Cerebellar cortex (tissue), 1 donor: ENCODE measurements at places on chromosomes 3 and 15.
A peak's percentile ranks its signal among the peaks of the same experiment; 100 is the strongest.

- DNase-seq, result no peak
These were observed 117.8 kb upstream of the PRICKLE2 start for GRCh38 chr3:64342940-64343688.

DNA sequence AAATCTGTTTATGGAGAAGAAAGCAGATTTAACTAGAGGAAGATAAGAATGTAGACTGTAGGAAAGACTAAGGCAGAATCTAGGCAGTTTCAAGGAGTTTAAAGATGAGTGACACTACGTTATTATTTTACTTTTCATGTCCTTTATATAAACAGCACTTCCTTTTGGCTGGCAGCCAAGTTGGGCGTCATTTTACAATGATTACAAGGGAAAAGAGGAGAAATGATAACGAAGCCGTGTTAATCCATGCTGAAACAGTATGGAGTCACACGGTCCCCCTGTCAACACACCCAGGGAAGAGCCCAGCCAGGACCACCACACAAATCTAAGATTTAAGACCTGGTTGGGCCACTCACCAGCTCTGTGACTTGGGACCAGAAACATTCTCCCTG is 83.7 kb upstream of the NEO1 start:
- no peak for DNase-seq

DNA sequence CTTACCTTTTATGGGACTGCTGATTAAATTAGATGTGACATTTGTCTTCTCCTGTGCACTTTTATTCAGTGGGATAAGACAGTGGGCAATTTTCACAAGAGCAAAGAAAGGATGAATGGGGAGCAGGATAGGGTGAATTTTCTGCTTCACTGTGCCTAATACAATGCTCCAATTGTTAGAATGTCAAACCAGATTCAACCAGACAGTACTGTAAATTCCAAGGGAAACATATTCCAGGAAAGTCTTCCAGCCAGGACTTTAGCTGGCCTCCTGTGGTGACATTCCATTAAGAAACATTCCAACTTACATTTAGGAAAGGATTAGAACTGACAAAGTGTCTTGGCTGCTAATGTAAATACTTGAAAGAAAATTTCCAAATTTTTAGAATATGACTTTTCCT is 100.1 kb upstream of the PROK2 start:
- no peak for DNase-seq

DNA sequence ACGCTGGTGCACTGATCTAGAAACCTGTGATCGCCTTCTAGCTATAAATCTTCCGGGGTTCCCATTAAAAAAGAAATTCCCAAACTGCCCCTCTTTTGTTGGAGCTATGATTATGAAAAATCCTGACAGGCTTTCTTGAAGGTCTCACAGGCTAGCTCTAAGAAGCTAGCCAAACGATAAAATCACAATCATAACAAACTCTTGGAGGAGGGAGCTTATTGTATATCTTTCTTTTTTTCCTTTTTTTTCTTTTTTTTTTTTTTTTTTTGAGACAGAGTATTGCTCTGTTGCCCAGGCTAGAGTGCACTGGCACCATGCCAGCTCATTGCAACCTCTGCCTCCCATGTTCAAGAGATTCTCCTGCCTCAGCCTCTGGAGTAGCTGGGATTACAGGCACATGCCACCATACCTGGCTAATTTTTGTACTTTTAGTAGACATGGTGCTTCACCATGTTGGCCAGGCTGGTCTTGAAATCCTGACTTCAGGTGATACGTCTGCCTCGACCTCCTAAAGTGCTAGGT is 72.0 kb downstream of the MYO1E start:
- DNase-seq, result no peak

DNA sequence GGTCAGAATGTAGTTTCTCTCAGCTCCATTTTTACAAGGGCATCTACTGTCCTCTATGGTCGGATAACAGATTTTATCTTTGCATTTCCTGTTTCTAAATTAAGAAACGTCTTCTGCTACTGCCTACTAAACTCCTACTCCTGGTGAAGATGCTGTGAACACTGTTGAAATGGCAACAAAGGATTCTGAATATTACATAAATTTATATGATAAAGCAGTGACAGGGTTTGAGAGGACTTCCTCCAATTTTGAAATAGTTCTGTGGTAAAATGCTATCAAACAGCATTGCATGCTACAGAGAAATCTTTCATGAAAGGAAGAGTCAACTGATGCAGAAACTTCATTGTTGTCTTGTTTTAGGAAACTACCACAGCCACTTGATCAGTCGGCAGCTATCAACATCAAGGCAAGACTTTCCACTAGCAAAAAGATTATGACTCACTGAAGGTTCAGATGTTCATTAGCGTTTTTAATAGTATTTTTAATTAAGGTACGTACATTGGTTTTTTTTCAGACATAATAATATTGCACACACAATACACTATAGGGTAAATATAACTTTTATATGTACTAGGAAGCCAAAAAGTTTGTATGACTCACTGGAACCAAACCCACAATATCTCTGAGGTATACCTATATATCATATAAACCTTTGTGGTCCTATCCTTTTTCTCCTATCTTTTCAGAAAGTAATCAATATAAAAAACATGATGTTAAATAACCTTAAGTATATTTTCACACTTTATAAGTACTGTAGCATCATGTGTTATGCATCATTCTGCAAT is 156.1 kb downstream of the STAG1 start:
- no peak for DNase-seq

GRCh38 chr3:146650691-146651442 is 45.7 kb upstream of the PLSCR5 start:
- no peak for DNase-seq

DNA sequence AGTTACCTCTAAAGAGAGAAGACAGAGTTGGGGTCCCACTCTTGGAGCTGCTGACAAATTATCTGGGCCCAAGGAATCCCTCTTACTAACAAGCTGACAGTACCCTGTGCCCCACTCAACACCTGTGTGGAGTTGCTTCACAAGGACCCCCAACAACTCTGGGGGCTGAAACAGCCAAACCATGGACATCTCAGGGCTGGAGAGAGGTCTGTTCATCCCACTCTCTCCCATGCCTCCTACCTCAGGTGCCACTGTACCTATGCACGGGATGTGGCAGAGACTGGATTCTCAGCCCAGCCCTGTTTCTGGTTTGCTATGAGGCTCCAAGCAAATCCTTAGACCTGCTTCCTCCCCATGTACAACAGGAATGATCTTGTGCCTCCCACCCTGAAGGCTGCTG is 101.7 kb downstream of the ETFA start:
- no peak for DNase-seq

- no peak for DNase-seq
These were observed at the start of gene RYR3 for GRCh38 chr15:33310481-33311311. TSS of gene RYR3 (plus strand) at chr15:33310967. CDS start at chr15:33311046, 79 bp downstream.

DNA sequence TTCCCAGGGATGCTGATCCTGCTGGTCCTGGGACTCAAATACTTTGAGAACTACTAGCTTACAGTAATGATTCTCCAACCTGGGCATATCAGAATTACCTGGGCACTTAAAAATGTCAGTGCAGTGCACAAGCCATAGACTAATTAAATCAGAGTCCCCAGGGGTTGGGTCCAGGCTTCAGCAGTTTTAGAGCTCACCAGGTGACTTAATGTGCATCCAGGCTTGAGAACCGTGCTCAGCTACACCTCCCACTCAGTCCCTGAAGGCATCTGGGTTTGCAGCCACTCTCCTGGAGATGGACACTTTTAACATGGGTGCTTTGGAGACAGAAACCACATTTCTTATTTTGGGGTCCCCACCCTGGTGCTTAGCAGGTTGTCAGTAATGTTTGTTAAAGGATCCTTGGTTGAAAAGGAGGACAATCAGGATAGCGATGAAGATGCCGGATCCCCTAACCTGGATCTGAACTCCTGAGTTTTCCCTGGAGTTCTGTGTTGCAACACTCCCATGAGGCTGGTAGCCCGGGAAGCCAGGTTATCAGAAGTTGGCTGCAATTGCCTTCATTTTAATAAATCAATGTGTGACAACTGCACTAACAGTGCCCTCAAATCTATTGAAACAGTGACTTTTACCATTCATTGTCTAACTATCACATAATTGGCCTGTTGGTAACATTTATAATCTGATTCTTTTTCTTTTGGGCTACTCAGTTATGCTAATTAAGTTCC is 48.1 kb downstream of the BFSP2 start:
- DNase-seq, result no peak

- no peak for DNase-seq
These were observed 223.2 kb upstream of the SOX2 start for GRCh38 chr3:181488536-181488935.

GRCh38 chr3:42023380-42023779 is 61.5 kb upstream of the ULK4 start:
- DNase-seq, result no peak

DNA sequence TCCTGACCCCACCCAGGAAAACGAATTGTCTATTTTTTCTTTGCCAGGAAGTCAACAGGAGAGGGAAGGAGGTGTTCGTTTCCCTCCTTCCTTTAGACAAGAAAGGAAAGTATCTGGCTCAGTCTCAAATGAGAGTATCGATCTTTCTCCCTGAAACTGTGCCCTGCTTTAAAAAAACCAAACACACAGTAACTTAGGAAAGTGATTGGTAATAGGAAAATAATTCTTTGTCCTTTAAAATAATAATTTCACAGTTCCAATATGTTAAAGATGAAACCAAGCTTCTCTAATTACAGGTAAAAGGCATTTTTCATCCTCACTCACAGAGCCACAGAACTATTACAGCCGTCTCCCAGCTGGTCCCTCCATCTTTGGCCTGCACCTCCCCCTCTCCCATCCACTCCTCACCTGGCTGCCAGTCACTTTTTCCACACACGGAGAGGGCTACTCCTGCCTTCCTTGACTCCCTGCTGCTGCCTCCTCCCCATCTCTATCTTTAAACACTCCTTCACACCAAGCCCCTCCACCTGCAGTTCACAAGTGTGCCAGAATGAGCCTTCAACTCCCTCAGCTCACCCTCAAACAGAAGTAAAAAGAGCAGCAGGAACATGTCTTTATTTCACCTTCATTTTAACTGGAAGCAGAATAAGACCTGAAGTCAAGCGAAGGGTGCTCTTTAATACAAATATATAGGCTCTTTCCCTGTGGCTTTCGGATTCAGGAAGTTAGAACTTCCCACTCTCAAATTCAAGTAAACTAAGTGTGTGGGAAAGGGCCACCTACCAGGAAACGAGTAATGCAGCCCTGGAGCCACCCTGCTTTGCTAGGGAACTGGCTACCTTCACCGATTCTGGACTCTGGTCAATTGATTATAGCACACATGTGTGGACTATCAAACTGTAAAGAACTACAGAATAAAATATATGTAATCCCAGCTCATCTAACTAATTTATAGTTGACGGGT is 116.4 kb downstream of the SENP2 start:
- peak; percentile 29 for DNase-seq

DNA sequence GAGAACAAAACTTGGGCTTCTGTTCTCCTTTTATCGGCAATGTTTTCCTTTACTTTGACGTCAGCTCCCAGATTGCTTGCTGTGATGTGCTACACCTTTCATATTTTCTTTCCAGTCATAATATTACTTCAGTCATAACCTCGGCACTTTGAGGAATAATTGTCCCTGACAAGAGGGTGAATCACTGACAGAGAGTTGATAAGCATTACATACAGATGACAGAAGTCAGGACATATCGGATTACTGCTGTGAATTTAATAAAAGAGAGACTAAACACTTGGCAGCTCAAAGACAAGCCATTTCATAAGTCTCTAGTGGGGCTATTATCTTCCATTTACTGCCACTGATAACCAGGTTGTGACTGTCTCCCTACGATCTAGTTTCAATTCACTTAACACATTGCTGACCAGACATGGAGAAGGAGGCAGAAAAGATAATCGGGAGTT is 362.1 kb upstream of the ARRDC4 start:
- DNase-seq, result no peak

DNA sequence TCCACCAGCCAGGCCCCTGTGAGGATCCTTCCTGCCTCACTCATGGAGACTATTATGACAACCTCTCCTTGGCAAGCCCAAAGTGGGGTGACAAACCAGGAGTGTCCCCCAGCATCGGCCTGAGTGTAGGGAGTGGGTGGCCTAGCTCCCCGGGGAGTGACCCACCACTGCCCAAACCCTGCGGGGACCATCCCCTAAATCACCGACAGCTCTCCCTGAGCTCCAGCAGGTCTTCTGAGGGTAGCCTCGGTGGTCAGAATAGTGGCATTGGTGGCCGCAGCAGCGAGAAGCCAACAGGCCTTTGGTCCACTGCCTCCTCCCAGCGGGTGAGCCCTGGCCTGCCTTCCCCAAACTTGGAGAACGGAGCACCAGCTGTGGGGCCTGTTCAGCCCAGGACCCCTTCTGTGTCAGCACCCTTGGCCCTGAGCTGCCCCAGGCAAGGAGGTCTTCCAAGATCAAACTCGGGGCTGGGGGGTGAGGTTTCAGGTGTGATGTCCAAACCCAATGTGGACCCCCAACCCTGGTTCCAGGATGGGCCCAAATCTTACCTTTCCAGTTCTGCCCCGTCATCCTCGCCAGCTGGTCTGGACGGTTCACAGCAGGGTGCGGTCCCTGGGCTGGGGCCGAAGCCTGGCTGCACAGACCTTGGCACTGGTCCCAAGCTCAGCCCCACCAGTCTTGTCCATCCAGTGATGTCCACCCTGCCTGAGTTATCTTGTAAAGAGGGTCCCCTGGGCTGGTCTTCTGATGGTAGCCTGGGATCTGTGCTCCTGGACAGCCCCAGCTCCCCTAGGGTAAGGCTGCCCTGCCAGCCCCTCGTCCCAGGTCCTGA is 1.0 kb downstream of the LIMD1 start:
- DNase-seq, result no peak

DNA sequence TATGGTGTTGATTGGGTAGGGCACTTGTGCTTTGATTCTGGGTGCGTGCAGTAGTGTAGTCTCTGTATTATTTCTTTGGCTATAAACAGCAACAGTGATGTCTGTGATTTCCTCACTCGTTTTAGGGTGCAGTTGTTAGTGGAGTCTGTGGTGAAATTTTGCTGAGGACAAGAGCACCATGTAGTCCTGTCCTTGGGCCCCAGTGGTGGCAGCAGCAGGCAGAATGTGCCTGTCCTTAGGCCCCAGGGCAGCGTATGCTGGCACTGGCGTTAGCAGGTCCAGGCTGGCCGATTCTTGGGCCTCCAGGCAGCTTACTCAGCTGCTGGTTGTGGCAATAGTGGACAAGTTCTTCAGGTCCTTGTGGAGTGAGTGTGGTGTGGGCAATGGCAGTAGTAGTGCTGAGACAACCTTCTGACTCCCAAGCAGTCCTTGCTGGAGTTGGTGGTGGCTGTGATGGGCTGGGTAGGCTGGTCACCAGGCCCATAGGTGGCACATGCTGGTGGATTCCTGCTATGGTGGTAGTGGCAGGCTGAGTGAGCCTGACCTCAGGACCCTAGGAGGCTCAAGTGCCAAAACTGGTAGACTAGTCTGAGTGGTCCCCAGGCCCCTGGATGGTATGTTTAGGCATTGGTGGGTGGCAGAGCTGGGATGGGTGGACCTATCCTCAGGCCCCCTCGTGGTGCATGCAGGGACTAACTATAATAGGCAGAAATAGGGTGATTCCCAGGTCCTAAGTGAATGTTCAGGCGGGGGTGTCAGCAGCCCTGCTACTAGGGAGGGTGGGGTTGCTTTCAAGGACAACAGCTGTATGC is 56.3 kb downstream of the TNFAIP8L3 start:
- no peak for DNase-seq

GRCh38 chr3:17125738-17126442 is 241.1 kb downstream of the PLCL2 start:
- DNase-seq, result peak; percentile 52

GRCh38 chr3:65182085-65182484 is 494.3 kb upstream of the ADAMTS9 start:
- DNase-seq, result no peak

GRCh38 chr3:98986073-98986472 is 84.6 kb upstream of the DCBLD2 start:
- DNase-seq, result no peak

- no peak for DNase-seq
These were observed 19.8 kb downstream of the RARRES1 start for GRCh38 chr3:158712443-158712842.

GRCh38 chr15:101620671-101621070 is 31.5 kb downstream of the TM2D3 start:
- DNase-seq, result no peak
